ENCODE measurements at places on chromosomes 6 and 20. TPM values are rescaled to one million over a fixed set of nuclear protein-coding genes. Genes with fewer than 3 reads are reported as not detected.

PRRT1 gene
- 0.78 TPM for polyA plus RNA-seq

RAMACL gene
- 0.32 TPM for polyA plus RNA-seq

BPI gene
- 0.69 TPM for polyA plus RNA-seq

LRRN4 gene
- polyA plus RNA-seq, result 0.06 TPM

ANKEF1 gene
- polyA plus RNA-seq, result 0.70 TPM

GLO1 gene
- polyA plus RNA-seq, result 82.3 TPM

GRCh38 chr20:46349742-46350056 is 41.4 kb upstream of the CDH22 start:
- DNase-seq, result no peak

GRCh38 chr6:78561015-78561414 is 306.3 kb upstream of the IRAK1BP1 start:
- DNase-seq, result no peak

DNA sequence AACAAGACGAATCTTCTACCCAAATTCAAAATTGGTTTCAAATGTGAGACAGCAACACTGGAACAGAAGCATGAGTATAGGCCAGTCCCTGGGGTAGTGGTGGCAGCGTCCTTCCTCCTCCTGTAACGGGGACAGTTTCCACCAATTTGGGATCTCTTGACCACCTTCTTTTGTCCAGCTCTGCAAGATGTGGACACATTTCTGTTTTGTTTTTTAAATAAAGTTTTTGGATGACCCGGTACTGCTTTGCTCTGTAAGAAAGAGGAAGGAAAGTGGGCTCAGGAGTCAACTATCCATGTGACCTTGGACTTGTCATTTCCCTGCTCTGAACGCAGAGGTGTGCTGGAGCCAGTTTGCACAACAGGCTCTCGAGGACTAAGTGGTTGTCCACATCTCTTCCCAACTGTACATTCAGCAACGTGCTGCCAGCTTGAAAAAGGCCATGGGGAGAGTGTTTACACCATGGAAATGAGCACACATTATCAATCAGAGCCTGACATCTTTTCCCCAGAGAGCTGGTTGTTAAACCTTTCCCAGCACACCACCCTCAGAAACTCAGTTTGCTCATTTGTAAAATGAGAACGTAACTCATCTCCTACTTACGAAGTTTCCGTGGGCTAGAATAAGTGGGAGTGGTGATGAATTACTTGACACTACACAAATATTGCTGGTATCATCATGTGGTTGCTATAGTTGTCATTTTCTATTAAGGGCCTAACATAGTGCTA is 66.5 kb downstream of the ADTRP start:
- DNase-seq, result no peak

DNA sequence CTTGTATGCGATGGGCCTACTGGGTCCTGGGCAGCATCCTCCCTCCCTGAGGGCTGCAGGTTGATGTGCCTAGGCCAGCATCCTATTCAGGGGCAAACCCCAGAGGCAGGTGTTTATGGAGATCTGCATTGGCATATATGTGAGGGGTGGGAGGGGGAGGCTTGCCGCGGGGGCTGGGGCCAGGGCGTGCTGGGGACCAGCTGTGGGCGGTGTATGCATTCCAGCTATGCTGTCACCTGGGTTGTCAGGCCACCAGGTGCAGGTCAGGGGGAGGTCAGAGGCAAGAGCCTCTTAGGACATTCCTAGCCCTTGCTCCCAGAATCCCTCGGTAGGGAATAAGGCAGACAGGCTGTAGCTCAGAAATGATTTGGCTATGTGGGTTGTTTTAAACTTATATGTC is 11.9 kb downstream of the FOXA2 start:
- no peak for DNase-seq

DNA sequence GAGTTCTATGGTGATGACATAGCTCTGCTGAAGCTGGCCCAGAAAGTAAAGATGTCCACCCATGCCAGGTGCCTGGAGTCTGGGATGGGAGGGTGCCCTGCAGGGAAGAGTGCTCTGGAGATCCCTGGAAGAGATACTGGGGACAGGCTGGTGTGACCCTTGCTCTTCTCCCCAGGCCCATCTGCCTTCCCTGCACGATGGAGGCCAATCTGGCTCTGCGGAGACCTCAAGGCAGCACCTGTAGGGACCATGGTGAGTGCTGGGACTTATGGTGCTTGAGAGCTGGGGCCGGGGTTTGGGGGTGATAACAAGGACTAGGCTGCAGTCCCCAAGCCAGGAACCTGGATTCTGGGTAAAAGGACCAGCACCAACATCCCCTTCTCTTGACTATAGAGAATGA is 2.2 kb upstream of the CFB start:
- DNase-seq, result no peak

DNA sequence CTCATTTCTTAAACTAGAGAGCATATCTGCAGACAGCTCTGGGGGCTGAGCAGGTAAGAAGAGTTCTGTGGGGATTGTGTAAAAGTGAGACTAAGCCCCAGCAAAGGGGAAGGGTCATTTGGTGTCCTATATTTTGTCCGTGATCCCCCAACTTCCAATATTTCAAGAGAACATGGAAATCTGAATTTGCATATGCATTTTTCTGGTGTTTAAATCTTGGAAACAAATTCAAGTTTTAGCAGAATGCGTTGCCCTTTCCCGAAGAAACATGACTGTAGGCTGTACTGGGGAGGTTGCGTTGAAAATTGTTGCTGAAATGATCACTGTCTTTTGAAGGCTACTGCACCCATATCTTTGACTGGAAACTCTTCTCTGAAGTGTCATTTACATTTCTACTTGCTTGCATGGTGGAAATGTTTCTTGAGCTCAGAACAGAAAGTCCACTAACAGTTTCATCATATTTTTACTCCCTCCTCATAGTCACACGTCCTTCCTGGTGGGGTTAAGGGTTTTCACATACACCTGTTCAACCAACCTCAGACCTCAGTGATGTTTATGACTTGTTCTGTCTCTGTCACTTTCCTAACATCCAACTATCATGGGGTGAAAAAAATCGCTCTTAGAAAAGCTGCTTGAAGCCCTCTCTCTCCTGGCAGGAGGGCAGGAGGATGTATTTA is 140.3 kb downstream of the BCAS1 start:
- DNase-seq, result no peak

GRCh38 chr6:27507041-27507956 is 34.4 kb upstream of the ZNF184 start:
- no peak for DNase-seq

DNA sequence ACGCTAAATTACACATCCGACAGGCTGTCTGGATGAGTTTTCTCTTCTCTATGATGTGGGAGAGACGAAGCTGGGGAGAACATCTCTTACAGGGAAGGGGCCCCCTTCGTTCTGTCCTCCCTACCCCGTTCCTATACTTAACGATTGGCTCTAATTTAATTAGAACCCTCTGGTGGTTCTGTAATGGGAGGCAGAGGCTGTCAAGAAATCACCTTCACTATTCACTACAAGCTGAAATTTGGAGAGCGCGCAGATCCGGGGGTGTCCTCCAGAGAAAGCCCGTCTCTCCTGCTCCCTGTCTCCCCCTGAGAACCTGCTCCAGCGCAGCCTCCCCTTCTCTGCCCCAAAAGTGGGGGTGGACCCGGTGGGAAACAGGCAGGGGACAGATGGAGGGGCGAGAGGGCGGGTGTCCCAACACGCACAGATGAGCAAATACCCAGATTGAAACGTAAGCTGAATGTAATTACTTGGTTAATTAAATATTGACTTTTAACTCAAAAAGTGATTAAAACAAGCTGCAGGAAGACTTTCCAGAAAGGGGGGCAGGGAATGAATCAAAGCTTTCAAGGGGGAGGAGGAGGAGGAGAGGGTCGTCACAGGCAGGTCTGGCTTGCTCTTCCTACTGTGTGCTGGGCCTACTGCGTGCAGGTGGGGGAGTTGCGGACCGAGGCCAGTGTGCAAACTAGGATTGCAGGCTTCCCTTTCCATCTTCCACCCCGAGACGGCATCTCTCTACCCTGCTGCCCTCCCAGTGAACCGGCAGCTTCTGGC is 1.3 kb downstream of the SULF2 start:
- DNase-seq, result no peak

DNA sequence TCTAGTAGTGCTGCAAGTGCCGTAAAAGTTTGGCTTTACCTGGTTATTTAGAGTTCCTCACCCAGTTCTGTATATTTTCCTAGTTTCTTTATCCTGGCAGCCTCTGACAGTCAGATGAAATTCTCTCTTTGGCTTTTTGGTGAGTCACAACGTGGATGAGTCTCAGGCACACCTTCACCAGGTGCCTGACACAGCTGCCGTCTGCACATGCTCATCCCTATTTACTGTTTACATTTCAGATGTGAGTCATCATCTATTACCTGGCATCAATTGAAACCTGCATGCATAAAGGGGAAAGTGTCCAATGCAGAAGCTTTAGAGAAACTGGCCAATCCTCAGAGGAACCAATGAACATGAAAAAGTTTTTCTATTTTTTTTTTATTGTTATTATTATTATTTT is 33.3 kb upstream of the ADGRF4 start:
- no peak for DNase-seq

DNA sequence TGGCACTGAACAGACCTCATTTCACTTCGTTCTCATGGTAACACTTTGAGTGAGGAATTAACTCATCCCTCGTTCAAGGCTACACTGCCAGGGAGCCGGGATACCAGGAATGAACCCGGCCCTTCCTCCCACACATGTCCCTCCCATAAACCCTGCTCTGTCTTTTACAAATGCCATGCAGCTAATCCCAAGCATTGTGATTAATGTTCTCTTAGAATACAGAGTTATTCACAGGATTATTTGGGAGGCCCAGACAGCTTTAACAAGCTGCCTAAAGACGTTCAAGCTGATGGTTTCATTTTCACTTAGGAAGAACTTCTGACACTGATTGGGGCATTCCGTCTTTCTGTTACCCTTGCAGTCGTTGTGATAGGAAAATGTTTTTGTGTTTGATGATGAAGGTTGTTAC is 42.5 kb upstream of the CD83 start:
- DNase-seq, result no peak

DNA sequence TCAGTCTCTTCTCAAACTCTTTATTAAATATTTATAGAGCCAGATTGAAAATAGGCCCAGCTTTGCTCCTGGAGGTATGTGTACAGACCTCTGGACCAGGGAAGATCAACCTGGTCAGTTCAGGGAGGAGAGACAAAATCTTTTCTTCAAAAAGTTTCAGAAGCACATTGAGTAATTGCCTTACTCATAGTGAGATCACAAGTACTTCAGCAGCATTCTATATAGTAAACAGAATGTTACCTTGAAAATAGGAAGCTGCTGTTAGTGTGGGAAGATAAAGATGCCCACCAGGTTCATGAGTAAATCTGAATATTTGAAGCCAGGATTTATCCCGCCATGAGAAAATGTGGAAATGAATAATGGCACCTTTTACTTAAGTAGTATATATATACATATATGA is 665.9 kb upstream of the CITED2 start:
- DNase-seq, result no peak

DNA sequence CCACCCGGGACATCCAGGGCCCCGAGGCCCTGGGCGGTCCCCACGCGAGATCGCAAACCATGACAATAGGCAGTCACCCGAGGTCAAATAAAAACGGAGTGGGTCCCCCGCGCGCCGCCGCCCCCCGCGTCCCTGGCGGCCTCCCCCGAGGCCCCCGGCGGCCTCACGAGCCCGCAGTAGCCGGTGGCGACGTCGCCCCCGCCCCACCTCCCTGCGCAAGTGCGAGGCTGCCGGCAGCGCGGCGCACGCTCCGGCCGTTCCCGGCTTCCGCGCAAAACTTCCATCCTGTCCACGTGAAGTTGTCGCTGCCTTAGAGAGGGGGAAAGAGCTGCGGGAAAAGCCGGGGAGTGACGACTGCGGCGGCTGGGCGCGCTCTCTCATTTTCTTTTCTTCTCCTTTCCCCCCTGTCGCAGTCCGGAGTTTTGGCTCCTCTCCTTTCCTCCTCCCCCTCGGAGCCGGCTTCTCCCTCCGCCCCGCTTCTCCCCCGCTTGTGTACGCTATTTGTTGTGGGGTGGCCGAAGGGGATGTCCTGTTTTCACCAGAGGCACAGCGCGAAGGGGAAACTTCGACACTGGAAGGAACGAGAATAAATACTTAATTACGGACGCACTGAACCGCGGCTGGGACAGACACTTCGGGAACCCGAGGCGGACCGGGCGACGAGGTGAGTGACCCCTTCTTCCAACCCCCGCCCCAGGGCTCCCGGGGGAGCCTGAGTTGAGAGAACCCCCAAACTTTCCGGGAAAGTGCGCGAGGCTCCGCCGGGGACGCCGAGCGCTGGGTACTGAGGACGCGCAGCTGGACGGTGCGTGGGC is at the start of gene EYA4:
EYA4 (plus strand) TSS at position 272 of the 815 bp plus-strand sequence. CDS start 33,424 bp downstream, outside the sequence.
- DNase-seq, result no peak

- no peak for DNase-seq
Measured at GRCh38 chr6:50585441-50586330, 127.6 kb upstream of the TFAP2D start.

GRCh38 chr6:83051377-83052172 is 14.1 kb downstream of the UBE3D start:
- no peak for DNase-seq

DNA sequence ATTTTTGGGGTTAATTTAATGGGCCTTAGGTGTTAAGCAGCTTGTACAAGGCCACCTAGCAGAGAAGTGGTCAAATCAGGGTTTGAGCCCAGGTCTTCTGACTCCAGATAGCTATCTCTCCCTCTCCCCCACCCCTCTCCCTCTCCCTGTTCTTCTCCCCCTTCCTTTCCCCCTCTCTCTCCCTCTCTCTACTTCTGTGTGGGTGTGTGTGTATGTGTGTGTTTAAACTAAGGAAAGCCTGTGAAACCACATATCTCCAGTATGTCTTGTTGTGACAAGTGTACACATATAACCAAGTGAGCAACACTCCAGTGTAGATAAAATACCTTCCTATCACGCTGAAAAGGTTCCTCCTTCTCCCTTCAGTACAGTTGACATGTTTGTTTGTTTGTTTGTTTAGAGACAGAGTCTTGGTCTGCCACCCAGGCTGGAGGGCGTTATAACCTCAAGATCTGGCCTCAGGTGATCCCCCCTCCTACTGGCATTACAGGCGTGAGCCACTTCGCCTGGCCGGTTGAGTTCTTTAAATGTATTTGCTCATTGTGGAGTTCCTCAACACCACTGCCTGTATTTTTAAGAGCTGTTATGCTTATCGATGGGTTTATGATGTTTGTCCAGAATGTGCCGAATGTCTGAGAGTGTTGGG is 140.4 kb downstream of the JARID2 start:
- DNase-seq, result no peak

DNA sequence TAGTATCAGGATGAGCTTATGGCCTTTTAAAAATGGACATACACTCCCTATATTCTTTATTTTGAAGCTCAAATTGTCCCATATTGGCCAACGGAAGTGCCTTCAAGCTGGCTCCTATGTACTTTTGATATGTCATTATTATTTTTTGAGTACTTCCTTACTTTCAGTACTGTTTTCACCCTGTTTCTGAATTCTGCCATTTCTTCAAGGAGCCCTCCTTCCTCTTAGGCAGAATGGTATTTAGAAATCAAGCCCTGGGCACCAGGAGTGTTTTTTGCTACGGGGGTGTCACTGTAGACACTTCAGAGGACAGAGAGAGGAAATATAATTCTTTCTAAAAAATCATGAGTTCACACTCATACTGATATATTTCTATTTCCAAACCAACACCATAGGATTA is 5.5 kb upstream of the MYLK4 start:
- no peak for DNase-seq
